ENCODE measurements at places on chromosomes 4 and X.

DNA sequence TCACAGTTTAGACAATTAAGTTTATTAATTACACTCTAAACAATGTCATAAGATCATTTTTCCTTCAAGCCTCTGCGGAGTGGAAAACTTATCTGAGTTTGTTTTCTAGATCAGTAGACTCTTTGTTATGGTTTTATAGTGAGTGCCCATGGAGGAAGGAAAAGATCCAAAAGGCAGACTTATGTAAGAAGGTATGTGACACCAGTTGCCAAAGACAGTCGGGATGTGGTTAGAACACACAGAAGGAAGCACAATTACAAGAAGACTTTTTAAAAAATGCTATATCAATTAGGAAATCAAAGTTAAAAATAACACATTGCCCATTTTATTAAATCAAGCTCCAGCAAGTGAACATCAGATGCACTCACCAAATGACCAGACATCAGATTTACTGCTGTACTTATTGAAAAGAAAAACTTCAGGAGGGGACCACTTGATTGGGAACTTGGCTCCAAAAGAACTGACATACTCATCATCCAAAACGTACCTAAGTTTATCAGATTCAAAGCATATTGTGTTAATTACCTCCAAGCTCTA is 57.1 kb downstream of the NIPAL1 start:
- no peak for DNase-seq

- no peak for DNase-seq
Measured at GRCh38 chrX:96753230-96753629, 68.6 kb downstream of the DIAPH2 start.

- DNase-seq = no peak
Measured at GRCh38 chr4:29540439-29541102, 1179.6 kb upstream of the PCDH7 start.

GRCh38 chrX:41542135-41542534 is 95.0 kb downstream of the NYX start:
- DNase-seq = no peak

- no peak for DNase-seq
Measured at GRCh38 chr4:30765022-30765421, 44.9 kb downstream of the PCDH7 start.

- DNase-seq = no peak
Measured at GRCh38 chr4:70746179-70746839, 24.5 kb downstream of the RUFY3 start.

DNA sequence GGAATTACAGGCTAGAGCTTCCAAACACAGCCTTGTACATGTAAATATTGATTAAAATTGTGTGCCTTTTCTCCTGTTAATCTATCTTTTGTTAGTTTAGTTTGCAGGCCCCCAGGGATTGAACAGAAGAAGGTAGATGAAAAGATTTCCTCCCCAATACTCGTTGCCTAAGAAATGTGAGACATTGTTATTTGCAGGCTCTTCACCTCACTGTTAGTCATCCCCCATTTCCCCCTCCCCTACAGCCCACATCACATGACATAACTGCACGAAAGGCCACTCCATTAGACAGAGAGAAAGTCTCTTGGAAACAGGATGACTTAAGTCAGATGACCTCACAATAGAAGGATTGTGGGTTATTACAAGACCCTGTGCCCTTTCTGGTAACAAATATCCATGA is 13.3 kb upstream of the MID1 start:
- DNase-seq = peak; percentile 42

DNA sequence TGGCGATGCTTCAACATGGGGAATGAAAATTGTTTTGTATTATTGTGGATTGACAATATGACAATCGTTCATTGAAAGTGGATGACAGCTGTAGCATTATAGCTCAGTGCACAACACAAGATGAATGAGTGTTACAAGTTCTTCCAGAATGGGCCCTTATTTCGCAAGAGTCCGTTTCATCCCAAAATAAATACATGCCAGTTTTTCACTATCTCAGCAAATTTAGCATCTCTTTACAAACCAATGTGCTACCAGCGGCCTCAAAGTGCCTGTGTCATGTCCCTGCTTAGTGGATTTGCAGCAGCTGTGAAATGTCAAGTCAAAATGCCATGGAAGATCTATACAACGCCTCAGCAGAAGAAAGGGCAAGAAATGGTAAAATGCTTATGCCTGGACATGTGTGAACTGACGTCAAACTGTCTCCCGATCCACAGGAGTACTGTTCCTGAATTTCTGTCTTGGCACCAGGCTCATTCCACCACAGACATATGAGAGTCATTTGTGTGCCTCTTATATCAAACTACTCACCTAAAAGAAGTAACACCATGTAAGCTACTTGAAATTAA is 109.6 kb downstream of the MAML3 start:
- DNase-seq = no peak

GRCh38 chr4:126708716-126709115 is 924.0 kb upstream of the INTU start:
- DNase-seq = no peak

- no peak for DNase-seq
Measured at GRCh38 chr4:173525118-173526011, 4.7 kb downstream of the HAND2 start.

DNA sequence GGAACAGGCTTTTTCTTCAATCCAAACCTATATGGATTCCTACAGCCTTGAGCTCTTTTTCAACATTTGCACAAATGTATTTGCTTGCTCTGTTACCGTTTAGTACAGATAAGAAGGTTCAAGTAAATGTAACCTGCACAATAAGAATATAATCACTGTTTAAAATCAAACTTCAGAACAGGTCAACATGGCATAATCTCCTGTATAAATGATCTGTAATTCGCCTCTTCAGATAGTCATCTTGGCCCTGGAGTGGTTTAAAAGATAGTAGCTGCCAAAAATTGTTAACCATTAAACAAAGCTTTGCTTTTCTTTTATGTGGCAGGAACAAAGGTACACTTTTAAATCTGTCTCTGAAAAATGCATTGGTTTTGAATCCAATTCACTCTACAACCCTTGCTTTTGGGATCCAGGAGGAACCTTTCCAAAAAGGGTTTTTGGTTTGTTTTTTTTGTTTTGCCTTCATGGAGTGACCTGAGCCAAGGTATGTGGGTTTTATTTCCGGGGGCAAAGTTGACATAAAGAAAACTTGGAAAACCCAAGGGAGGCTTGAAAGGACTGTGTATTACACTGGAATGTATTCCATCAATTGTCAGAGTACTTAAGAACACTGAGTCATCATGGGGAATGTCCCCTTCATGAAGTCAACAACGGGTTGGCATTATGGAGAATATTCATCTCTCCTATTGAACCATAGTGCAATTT is 210.4 kb upstream of the HCCS start:
- DNase-seq = no peak

DNA sequence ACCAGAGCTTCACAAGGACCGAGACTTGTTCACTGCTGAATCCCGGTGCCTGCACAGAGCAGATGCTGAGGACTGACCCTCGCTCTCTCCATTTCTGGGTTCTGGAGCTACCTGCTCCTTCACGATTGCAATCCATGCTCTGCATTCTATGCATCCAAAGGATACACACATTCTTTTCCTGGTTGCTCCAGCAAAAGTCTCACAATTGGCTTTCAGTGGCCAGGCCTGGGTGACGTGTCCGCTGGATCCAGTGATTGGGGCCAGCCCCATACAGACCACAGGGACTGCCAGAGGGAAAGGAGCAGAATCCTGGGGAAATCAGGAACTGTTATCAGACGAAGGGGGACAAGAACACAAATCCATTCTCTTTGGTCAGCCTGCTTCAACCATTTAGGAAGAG is 14.9 kb upstream of the CDKN2AIP start:
- DNase-seq = no peak

- no peak for DNase-seq
Measured at GRCh38 chrX:40092808-40093435, 4.8 kb downstream of the BCOR start.

DNA sequence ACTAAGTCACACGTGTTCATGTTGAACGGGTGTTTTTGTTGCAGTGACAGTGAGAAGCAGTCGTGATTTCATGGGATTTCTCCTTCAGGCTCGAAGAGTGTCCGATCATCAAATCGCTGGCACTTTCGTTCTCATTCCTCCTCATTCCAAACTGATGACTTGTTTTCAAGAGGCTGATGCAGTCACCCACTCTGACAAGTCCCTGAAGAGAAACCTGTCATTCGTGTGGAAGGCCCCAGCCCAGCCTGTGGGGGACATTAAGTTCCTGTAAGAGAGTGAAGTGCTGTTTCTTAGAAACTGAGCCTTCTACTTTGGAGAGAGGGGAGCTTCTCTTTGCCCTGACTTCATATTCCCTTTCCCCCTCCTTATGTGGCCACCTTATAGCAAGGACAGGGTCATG is 8.0 kb downstream of the REELD1 start:
- no peak for DNase-seq

- DNase-seq = no peak
Measured at GRCh38 chr4:76830964-76831703, 66.8 kb downstream of the SOWAHB start.

- no peak for DNase-seq
Measured at GRCh38 chr4:48831532-48832030, 693 bp downstream of the OCIAD1 start.

- DNase-seq = peak; percentile 44
Measured at GRCh38 chr4:3305610-3306371, 13.0 kb downstream of the RGS12 start.

GRCh38 chr4:3466691-3467600 is 3.8 kb downstream of the DOK7 start:
- DNase-seq = no peak

GRCh38 chr4:8073206-8073863 is 85.3 kb downstream of the ABLIM2 start:
- DNase-seq = no peak

- no peak for DNase-seq
Measured at GRCh38 chrX:133513123-133513522, 97.8 kb upstream of the GPC4 start.

GRCh38 chrX:80556148-80556547 is 135.9 kb downstream of the TENT5D start:
- DNase-seq = no peak

GRCh38 chrX:68440940-68441339 is 7.6 kb upstream of the OPHN1 start:
- DNase-seq = no peak

- DNase-seq = no peak
Measured at GRCh38 chrX:41688835-41689234, at the start of gene GPR34. Gene GPR34 (plus strand): TSS chrX:41688973. CDS start chrX:41695634, 6,661 bp downstream.

GRCh38 chr4:5717449-5718158 is 6.6 kb downstream of the EVC start:
- DNase-seq = no peak

GRCh38 chr4:5705647-5706320 is 2.6 kb downstream of the EVC2 start:
- DNase-seq = no peak

DNA sequence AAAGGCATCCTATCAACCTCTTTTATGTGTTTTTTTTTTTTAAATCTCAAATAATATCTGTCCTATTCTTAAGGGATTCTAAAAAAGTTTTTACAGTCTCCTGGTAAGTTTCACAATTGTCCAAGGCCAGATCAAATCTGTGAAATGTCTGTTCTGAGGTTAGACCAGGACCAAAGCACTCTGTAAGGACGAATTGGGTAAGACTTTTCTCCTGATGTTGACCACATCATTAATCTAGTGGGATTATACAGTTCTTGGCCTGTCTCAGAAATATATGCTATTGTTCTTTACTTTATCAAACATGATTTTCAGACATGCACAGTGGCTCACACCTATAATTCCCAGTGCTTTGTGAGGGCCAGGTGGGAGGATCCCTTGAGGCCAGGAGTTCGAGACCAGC is 45.8 kb upstream of the TMEM131L start:
- DNase-seq = no peak

GRCh38 chr4:158777423-158778155 is 8.8 kb downstream of the FNIP2 start:
- no peak for DNase-seq

- no peak for DNase-seq
Measured at GRCh38 chr4:53863158-53863557, 201.2 kb downstream of the CHIC2 start.

DNA sequence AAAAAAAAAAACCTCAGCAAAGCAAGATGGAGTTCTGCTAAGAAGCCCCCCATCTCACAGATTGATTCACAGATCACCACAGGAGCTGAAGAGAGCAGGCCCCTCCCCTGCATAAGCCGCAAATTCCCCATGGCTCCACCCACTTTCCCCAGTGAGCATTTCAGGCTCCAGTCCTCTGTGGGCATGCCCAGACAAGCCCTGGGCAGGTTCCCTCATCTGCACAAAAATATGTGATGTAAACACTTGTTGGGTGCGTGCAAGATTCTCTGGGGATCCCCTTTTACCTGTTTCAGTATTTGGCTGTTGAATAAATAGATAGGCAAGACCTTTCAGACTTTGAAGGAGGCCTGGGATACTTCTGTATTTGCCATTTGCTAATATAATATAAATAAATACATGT is 514.3 kb downstream of the PCDH7 start:
- no peak for DNase-seq

DNA sequence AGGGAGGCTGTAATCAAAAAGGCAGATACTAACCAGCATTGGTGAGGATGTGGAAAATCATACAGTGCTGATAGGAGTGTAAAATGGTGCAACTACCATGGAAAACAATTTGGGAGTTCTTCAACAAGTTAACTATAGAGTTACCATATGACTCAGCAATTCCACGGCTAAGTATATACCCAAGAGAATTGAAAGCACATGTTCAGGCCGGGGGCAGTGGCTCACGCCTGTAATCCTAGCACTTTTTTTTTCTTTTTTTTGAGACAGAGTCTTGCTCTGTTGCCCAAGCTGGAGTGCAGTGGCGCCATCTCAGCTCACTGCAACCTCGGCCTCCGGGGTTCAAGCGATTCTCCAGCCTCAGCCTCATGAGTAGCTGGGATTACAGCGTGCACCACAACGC is 15.0 kb upstream of the CD99L2 start:
- no peak for DNase-seq

GRCh38 chrX:32448945-32449344 is 762.4 kb downstream of the DMD start:
- no peak for DNase-seq

GRCh38 chrX:154815274-154815818 is 10.1 kb upstream of the MPP1 start:
- DNase-seq = no peak

DNA sequence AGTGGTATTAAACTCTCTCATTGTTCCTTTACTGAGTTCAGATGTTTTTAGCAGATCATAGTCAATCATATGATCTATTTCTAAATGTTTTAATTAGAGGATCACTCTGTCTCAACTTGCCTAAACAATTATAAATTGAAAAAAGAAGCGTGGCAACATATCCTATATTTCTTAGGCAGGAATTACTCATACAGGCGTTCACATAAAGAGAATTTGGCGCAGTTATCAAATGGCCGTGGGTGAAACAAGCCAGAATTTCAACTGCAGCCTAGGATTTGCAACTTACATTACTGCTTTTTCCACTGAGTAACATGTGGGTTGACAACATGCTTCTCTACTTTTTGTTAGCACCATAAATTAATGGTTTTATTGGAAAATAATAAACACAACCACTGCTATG is 141.3 kb downstream of the CPE start:
- no peak for DNase-seq

GRCh38 chrX:18707426-18708049 is at the start of gene PPEF1:
Gene PPEF1 (plus strand): TSS chrX:18707645. CDS start chrX:18707781, 136 bp downstream.
- DNase-seq = no peak

- DNase-seq = no peak
Measured at GRCh38 chr4:142474398-142475087, 371.6 kb downstream of the INPP4B start.
